ENCODE measurements at places on chromosomes 6 and 20.

DNA sequence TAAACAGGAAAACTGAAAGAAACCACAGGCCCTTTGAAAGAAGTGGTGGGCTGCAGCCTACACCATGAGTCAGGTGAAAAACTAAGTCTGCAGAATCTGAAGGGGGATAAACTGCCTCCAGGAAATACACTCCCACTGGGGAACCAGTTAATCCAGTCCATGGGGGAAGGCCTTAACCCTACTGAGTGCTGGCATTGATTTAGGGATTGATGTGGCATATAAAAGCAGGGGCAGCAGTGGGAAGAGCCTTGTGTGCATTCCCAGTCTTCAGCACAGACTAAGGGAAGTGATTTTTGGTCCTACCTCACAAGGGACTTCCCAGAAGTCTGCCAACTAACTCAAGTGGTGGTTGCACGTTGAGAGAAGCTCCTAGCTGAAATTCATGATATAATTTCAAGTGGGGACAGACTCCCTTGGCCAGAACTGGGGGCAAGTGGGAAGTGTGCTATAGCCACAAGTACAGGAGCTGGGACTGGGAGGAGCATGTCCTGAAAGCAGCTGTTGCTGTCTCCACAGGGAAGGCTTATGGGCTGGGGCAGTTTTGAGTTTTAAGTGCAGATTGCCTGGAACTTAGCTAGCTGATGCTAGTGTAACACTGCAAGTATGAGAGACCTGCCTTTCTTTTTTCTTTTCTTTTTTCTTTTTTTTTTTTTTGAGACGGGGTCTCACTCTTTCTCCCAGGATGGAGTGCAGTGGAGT, 31.2 kb downstream of the CITED2 start:
- H3K27ac ChIP-seq, result no peak overlapping the region
- no peak overlapping the region for H3K4me3 ChIP-seq
- peaks cover 8% of the 10 kb centered on the region for H3K4me1 ChIP-seq
- no peaks in the 10 kb centered on the region for H3K36me3 ChIP-seq
- no peak for DNase-seq
- H3K27me3 ChIP-seq, result no peaks in the 10 kb centered on the region

GRCh38 chr6:423055-423798, 31.7 kb downstream of the IRF4 start:
- DNase-seq, result no peak
- H3K4me3 ChIP-seq, result no peak overlapping the region
- no peaks in the 10 kb centered on the region for H3K36me3 ChIP-seq
- no peak overlapping the region for H3K27ac ChIP-seq
- no peaks in the 10 kb centered on the region for H3K4me1 ChIP-seq

GRCh38 chr20:1334761-1335160, 5.8 kb upstream of the SDCBP2 start:
- peaks cover 11% of the 10 kb centered on the region for H3K4me1 ChIP-seq
- no peak overlapping the region for H3K27ac ChIP-seq
- peaks cover 7% of the 10 kb centered on the region for H3K36me3 ChIP-seq
- H3K27me3 ChIP-seq, result no peaks in the 10 kb centered on the region

DNA sequence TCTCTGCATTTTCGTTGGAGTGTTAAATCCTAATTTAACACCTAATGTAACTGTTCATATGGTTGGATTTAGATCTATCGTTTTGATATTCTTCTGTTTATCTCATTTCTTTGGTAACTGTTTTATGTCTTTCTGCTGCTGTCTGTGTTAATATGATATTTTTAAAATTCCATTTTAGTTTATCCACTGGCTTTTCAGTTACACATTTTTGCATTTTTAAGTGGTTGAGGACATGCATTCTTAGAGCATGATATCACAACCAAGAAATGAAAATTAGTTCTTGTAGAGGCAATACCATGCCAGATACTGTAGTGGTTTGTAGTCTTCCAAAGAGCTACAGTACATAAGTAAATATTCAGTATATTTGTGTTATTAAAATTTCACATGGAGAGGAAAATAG, 58.6 kb downstream of the LIN28B start:
- no peak overlapping the region for H3K27ac ChIP-seq
- no peak overlapping the region for H3K4me3 ChIP-seq
- H3K36me3 ChIP-seq, result no peaks in the 10 kb centered on the region
- no peak for DNase-seq

DNA sequence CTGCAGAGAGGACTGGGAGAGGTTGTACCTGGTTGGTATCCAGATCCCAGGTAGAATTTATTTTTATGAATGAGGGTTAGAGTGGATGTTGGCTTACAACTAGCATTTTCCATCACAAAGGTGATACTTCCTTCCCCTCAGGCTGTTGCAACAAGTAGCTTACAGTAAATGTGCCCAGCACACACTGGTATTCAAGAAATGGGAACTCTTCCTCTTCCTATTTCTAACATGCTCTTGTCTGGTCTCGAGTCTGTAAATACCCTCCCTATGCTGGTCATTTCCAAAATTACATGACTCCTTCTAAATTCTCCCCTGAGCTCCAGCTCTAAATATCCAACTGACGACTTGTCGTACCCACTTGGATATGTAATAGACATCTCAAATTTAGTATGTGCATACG, 90.1 kb upstream of the FOXC1 start:
- no peak overlapping the region for H3K27ac ChIP-seq
- peaks cover 6% of the 10 kb centered on the region for H3K4me1 ChIP-seq
- no peaks in the 10 kb centered on the region for H3K27me3 ChIP-seq
- no peak overlapping the region for H3K4me3 ChIP-seq
- no peaks in the 10 kb centered on the region for H3K36me3 ChIP-seq
